ENCODE measurements at places on chromosomes 3 and 15.

DNA sequence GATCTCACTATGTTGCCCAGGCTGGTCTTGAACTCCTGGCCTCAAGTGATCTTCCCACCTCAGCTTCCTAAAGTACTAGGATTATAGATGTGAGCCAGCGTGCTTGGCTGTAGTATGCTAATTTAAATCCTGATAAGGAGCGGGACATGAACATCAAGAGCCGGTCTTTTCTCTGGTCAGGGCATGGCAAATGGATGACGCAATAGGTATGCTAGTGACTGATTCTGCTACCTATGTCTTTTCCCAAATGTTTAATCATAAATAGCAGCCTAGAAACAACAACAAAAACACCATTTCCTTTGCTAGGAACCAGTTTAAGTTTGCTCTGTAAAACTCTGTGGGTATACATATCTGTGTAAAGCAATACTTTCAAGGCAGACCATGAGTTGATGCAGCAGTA, 64.7 kb downstream of the STARD9 start:
- DNase-seq: no peak

DNA sequence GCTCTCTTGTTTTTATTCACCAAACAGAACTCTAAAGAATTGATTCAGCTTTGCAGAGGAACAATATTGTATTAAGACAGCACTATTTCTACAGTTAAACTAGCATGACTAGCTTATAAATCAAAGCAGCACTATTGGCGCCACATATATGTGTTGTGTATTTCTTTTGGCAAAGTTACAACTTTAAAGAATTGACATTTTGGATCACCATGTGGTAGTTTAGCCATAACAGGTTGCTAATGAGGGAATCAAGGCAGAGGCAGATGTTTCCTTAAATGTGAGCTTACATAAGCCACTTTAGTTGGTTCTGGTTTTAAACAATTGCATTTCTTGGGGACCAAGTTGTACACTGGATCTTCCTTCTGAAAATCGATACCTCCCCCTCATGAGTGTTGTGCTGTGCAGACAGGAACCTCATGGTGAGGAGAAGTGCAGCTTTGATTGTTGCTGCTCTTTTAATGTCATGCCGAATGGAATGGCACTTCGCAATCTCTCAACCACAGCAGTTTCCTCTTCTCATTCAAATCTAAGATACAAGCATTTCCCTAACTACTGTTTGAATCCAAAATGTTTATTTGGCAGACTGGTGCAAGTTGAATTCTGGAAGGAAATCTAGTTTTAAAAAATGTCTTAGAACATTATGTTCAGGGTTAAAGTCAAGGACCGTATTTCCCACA, 151.2 kb downstream of the MYRIP start:
- peak; percentile 20 for DNase-seq

- no peak for DNase-seq
Observed at GRCh38 chr3:167776066-167776685, 40.7 kb downstream of the SERPINI1 start.

GRCh38 chr15:40471105-40471807, 472 bp downstream of the CHST14 start:
- peak; percentile 12 for DNase-seq

GRCh38 chr15:85024509-85025336, 43.1 kb downstream of the PDE8A start:
- no peak for DNase-seq

GRCh38 chr3:144189044-144189443, 217.4 kb downstream of the DIPK2A start:
- DNase-seq: no peak

- no peak for DNase-seq
Observed at GRCh38 chr15:39936681-39937080, 2.8 kb downstream of the EIF2AK4 start.

DNA sequence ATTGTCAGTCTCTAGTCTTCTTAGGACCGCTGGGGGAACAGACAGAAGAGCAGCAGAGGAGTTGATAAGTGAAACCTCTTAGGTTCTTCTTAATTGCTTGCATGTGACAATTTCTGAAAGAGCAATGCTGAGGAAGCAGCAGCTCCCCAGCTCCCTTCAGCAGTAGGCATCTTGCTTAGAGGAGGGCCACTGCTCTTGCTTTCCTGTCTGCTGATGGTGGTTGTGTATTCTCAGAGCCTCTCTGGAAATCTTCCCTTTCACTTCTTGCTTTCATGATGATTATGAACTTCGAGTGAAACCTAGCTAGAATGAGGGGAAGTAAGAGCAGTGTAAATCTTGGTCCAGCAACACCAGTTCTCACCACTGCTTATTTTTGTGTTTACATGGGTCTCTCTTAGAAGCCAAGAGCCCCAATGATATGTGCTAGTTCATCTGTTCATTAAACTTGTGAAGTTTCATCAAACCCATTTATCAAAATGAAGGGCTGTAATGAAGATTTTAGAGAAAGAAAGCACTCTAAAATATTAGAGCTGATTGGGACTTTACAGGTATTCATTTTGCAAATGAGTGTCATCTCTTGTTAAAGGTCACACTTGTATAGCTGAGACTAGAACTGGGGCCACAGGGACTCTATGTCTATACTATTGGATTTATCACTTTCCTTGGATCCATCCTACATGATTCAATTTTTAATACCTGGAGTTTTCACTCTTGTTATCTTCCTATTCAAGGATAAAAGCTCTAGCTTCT, 246.7 kb downstream of the LPP start:
- DNase-seq: no peak

DNA sequence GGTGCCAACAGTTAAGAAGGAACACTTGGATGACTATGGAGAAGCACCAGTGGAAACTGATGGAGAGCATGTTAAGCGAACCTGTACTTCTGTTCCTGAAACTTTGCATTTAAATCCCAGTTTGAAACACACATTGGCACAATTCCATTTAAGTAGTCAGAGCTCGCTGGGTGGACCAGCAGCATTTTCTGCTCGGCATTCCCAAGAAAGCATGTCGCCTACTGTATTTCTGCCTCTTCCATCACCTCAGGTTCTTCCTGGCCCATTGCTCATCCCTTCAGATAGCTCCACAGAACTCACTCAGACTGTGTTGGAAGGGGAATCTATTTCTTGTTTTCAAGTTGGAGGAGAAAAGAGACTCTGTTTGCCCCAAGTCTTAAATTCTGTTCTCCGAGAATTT, 3.0 kb downstream of the SKIL start:
- DNase-seq: no peak

GRCh38 chr3:13628841-13629551, 80.1 kb downstream of the FBLN2 start:
- no peak for DNase-seq

- no peak for DNase-seq
Observed at GRCh38 chr3:15207836-15208504, 1.9 kb downstream of the CAPN7 start.

- no peak for DNase-seq
Observed at GRCh38 chr15:47548231-47548630, 169.1 kb upstream of the SEMA6D start.

- DNase-seq: no peak
Observed at GRCh38 chr3:112233083-112233482, 60.9 kb downstream of the SLC9C1 start.

DNA sequence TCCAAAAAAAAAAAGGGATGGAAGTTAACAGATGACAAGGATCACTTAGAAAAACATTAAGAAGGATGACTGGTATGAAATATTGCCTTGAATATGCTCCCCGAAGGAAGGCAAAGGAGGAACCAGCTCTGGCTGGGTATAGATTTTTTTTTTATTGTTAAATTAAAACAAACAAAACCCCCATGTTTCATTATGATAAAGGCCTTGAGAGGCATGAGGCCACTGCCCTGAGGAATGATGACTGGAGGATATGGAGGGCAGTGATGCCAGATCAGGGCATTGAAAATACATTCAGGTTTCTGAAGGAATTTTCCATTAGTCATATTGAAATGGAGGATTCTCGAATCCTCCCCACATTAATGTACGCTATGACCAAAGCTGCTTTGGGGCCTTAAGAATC, 120.9 kb downstream of the ADAMTS9 start:
- no peak for DNase-seq

GRCh38 chr3:172203522-172204258, 164.3 kb downstream of the FNDC3B start:
- peak; percentile 32 for DNase-seq

DNA sequence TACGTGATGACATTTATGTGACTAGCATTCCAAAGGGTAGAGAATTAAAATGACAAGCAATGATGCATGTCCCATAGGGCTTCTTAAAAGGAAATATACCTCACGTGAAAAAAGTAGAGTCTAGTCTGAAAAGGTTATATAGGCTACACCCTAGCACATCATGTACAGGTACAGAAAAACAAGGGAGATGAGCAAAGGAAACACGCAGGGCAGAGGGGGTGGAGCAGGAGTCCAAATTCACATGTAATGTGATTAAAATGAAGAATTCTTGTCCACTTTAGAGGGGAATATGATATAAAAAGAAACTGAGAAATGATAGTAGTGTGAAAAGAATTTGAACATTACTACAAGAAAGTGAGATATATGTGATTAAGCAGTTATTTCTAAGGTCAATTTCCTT, 59.4 kb downstream of the HACD2 start:
- DNase-seq: no peak

DNA sequence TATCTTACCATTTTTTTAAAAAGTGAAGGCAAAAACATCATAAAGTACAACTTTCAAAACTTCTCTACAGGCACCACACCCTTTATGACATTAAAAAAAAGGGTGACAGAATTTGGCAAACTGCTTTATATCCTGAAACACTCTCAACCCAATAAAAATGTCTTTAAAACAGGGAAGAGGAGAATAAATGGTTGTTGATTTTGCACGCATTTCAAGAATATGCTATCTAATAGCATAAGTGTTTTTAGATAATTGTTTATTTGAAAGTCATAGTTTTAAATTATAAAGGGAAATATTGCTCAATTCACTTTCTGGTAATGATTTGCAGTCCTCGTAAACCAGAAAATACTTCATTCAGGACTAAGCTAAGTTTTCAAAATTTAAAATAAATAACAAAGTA, 1.7 kb upstream of the PCOLCE2 start:
- DNase-seq: no peak

DNA sequence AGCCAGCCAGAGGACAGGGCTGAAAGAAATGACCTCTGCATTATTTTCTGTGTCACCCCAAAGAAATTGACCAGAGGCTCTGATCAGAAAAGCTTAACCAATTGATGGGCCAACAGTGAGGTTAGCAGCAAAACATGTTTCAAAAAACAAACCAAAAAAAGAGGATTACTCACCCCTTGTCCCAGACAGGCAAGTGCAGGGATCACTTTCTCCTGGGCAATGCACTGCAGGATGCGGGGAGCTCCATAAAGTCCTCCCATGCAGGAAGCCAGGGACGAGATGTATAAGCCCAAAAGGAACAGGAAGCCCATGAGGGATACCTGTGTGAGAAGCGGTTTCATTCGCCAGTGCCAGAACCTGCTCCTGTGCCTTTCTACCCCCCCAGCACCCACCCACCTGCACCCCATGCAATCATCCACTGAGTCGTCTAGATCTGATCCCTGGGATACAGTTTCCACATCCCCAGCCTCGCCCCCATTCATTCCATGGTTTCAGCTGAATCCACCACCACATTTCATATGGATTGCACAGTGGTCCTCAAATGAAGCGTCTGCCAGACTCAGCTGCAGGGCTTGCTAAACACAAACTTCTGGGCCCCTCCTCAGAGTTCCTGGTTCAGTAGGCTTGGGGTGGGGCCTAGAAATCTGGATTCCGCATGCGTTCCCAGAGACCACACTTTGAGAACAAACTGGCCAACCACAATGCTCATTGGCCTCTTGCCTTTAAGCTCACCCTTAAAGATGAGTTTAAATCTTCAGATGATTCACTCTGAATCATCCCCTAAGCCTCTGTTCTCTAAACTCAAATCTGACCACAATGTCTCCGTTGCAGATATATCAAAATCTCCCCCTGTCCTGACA, 54.4 kb upstream of the HEG1 start:
- DNase-seq: no peak

DNA sequence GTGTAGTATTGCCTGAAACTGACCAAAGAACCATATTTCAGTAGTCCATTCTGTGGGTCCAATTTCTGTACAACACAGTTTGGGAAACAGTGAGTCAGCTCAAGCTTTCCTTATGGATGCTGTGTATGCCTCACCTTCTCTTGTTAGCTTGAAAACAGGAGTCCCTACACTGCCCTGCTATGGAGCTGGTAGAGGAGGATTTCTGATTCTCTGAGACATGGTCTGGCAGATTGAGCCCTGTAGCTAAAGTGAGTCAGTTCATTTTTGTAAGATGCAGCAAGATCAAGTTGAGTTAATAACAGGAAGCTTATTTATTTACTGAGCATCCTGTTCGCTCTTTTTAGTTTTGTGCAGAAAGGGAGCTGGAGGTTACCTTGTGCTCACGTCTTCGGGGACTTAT, 424.1 kb upstream of the RBMS3 start:
- no peak for DNase-seq

DNA sequence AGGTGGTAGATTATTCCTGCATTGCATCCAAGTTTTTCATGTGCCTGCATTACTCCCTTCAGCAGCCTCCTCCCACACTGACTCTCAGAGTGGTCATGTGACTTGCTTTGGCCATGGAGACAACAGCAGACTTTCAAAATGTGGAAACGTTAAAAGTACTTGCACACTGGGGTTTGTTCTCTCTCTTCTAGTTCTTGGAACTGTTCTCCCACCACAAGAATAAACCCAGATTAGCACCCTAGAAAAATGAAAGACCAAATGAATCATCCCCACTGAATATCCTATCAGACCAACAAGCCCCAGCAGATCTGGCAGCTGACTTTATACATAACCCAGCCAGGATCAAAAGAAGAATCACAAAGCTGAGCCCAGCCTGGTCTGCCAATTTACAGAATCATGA, 398.5 kb downstream of the VPS13C start:
- no peak for DNase-seq

- DNase-seq: no peak
Observed at GRCh38 chr15:58398071-58398470, 33.7 kb upstream of the LIPC start.

- no peak for DNase-seq
Observed at GRCh38 chr3:83230376-83230775, 1468.9 kb upstream of the GBE1 start.

DNA sequence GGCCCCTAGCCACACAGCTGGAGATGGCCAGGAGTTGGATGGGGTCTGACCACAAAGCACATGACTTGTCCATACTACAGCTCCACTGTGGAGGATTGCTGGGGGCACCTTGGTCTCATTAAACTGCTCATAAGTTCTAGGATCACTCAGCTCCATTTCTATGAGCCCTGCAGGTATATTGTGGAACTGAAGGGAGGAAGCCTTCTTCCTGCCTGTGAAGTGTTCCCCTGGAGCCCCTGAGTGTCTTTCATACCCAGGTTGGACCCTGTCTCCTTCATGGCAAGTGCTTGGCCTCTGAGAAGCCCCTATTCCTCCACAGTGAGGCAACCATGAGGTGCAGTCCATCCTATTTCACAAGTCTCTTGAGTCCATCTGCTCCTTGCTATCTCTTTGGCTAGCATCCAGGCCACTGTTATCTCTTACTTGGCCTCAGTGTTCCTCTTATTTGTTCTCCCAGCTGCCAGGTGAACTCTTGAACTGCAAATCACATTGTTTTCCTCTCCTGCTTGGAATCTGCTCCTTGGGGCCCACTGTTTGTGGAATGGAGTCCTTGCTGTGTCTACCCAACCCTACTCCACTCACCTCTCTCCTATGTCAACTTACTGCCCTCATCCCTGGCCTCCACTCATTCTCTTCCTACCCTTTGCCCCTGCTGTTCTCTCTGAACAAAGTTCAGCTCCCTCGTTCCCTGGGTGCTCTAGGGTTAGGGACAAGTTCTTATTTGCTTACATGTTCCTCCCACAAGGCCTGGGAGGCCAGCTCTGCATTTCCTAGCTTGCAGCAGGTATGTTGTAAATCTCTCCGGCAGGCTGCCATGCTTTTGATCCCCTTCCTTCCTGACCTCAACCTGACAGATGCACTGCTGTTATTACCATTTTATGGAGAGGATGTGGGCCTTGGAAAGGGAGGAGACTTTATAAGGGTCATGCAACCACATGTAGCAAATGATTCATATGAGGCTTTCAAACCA, 1.2 kb downstream of the ACOX2 start:
- DNase-seq: no peak
